ENCODE measurements at places on chromosomes 12 and 14.

GRCh38 chr14:58665773-58666500, 28.2 kb downstream of the DACT1 start:
- no peak for DNase-seq

GRCh38 chr12:57630891-57631433, 2.0 kb downstream of the B4GALNT1 start:
- no peak for DNase-seq

GRCh38 chr12:28563936-28564335, 373.7 kb downstream of the CCDC91 start:
- DNase-seq = no peak

GRCh38 chr12:102702447-102703114, 214.5 kb downstream of the PAH start:
- no peak for DNase-seq

DNA sequence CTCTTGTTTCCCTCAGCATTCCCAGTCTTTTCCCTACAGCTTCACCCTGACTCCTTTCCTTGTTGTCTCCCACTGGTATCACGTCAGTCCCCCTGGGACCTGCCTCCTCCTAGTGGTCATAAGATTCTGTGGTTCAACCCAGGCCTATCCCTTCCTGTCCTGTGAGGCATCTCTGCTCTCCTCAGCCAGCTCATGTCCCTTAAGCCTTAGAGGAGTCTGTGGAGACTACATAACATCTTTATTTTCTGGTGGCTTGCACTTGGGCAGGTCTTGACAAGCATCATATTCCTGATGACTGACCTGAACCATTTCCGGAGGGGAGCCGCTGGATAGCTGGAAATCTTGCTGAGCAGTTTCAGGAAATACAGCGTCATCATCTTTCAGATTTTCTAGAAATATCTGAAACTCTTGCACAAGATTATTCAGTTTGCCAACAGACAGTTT, 688 bp downstream of the C12orf71 start:
- no peak for DNase-seq

- no peak for DNase-seq
These were observed 44.3 kb upstream of the BDKRB2 start for GRCh38 chr14:96160076-96160912.

GRCh38 chr12:6363330-6364043, 11.9 kb downstream of the SCNN1A start:
- no peak for DNase-seq

DNA sequence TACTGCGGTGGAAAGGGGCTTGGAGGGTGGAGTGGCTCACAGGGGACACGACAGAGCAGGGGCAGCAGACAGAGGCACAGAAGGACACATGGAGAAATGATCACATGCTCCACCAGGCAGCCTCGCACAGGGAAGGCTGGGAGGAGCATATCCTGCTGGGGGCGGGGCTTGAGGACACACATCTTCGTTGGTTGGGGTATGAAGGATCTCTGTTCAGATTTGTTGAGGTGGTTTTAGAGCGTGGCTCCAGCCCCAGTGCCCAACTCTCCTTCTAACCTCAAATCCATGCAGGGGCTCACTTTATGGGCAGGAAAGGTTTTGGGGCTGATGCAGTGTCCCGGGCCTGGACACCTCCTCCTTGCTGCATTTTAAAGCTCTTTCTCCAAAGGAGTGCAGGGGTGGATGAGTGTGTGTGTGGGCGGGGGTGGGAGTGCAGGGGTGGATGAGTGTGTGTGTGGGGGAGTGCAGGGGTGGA, 733 bp upstream of the P3H3 start:
- peak; percentile 89 for DNase-seq

GRCh38 chr12:13799574-13799973, 181.8 kb downstream of the GRIN2B start:
- DNase-seq = no peak

GRCh38 chr12:51281202-51281924, 11.1 kb upstream of the SMAGP start:
- DNase-seq = no peak

GRCh38 chr12:21913823-21914222, 27.4 kb downstream of the ABCC9 start:
- DNase-seq = no peak

- DNase-seq = no peak
These were observed 75.5 kb downstream of the AVPR1A start for GRCh38 chr12:63075376-63076060.

DNA sequence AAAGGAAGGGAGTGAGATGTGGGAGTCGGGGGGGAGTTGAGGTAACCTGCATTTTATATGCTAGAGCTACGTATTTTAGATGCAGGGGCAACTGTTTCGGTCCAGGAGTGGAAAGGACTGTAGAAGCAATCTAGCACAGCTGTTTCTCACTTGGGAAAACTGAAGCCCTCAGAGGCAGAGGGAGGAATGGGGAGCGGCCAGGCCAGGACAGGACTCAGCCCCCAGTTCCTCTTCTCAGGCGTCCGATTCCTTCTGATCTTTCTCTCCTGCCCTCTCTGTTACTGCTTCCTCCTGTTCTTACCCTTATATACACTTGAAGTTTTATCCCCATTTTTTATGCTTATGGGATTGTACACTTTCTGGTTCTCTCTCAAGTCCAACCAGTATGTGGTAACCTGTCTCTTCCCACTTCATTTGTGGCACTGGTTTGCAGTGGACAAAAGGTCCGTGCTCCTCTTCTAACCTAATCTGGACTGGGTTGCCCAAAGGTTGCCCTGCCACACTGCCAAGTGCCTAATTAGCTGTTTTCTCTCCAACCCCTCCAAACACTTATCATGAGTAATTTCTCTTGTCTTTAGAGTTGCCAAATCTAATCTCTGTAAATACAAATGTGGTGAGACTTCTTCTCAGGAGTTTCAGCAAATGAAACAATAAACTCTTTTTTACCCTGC, 16.2 kb downstream of the LPCAT3 start:
- DNase-seq = no peak

DNA sequence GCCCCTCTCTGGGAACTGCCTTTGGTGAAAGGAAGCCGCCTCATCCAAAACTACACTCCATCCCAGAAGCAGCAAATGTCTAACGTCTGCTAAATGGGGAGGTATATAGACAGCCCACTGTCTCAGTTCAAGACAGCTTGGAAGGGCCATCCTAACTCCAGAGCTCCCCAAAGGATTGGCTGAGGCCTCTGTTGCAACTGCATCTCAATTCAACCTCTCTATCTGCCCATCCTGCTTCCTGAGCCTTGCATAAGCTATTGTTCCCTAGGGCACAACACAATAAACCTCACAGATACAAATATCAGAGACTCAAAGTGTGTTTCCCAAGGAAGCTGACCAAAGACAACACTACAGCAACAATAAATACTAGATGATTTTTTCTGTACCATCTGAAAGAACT, 495.2 kb upstream of the SOX5 start:
- DNase-seq = no peak

GRCh38 chr14:86852530-86852929, 1140.5 kb downstream of the GALC start:
- DNase-seq = no peak

DNA sequence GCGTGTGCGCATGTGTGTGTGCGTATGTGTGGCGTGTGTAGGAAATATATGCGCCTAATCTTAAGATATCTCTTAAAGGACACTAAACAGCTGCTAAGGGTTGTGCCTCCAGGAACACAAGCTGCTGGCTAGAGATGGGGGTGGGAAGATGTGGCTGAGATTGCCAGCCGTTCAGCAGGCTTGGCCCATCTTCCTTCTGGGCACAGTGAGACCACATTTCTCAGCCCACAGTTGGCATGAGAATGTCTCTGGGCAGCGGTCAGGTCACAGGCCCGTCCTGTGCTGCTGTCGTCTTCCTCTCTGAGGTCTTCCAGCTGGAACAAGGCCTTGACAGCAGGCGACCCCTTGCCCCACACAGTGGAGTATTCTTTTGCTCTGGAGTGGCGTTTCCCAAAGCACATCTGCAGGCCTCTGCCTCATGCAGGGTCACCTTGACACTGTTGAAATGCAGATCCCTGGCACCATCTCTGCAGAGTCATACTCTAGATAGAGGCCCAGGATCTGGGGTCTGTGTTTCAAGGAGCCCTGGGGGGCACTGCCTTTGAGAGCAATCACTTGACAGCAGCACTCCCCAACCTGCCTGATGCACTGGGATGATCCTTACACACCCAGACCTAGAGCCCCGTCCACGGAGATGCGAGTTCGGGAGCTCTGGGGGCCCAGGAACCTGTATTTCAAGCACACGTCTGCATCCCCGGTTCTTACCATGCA, 335.5 kb upstream of the SFSWAP start:
- DNase-seq = no peak

DNA sequence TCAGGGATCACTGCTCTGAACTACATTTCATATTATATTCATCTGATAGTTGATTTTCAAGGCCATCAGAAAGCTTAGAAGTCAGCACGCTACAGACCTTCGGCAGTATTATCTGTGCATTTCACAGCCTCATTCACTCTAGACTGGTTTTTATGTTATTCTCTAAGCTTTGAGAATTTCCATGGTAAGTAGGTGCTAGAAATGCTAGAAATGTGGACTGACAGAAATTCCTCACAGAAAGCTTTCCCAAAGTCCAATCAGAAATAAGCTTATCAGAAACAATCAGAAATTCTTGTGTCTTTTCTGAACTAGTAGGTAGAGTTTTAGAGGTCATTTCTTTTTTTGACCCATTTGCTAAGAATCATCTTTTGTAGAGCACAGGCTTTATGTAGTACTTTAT, 176.6 kb downstream of the TMTC3 start:
- no peak for DNase-seq

- no peak for DNase-seq
These were observed 96.5 kb downstream of the UNC79 start for GRCh38 chr14:93527203-93527607.

DNA sequence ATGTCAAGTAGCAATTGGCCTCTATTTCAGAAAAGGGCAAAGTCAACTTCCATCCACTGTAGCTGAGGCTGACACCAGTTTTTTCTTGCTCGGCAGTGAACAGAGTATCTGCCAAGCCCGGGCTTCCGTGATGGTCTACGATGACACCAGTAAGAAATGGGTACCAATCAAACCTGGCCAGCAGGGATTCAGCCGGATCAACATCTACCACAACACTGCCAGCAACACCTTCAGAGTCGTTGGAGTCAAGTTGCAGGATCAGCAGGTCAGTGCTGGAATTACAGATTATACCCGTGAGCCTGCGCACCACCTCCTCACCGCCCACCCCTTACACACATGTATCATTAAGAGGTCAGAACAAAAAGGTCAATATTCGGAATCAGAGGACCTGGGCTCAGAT, 19.4 kb downstream of the EVL start:
- no peak for DNase-seq

- no peak for DNase-seq
These were observed 23.9 kb upstream of the TEX22 start for GRCh38 chr14:105374389-105374788.

DNA sequence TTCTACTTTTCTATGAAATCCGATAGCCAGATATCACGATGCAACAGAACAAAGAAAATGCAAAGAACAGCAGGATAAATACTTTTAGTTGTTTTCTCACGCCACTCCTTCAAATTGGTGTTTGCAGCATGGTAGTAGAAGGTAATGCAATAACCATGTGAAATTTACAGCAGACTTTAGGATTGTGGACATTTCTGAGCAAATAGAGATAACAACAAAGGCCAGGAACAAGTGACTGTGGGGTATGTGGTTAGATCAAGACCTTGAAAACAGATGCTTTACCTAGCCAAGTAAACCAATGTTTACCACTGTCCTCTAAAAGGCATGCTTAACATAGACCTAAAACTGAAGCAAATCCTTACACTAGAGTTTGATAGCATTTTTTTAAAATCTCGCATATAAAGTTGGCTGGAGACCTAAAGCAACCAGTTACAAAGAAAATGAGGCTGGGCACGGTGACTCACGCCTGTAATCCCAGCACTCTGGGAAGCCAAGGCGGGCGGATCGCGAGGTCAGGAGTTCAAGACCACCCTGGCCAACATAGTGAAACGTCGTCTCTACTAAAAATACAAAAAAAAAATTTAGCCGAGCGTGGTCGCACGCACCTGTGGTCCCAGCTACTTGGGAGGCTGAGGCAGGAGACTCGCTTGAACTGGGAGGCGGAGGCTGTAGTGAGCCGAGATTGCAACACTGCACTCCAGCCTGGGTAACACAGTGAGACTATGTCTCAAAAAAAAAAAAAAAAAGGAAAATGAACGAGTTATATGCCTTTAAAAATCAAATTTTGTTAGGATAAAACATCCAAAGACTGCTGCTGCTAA, 123.2 kb upstream of the FOXN3 start:
- DNase-seq = no peak

DNA sequence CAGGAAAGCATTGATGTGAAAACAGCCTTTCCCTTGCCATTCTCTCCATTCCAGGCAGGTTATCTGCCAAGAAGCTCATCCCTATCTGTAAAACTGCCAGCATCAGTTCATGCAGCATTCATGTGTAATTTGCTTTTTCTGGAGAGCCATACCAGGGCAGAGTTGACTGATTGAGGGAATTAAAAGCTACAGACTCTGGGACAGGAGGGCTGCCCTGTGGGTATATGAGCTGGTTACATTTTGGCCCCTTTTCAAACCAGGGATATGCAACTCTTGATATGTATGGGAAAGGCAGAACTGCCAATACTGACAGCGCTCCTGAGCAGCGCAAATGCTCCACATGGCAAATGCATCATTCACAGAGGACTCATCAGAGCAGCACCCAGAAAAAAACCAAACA, 53.7 kb downstream of the SYT1 start:
- DNase-seq = no peak

- DNase-seq = no peak
These were observed 13.1 kb downstream of the ARMH4 start for GRCh38 chr14:58138714-58139482.

DNA sequence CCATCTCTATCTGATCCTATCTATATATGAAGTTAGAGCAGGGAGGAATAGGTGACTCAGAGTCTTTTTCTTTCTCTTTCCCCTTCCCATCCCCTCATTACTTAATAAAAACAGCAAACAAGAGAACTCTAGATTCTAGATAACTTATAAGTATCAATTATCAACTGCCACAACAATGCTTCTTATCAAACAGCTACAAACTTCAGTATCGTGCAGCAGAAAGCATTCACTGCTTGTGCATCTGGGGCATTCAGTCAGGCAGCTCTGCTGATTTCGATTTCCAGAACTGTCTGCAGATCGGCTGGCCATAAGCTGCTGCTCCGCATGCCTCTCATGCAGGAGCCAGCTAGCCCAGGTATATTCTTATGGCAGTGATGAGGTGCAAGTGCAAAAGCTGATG, 19.4 kb downstream of the A2ML1 start:
- DNase-seq = no peak

DNA sequence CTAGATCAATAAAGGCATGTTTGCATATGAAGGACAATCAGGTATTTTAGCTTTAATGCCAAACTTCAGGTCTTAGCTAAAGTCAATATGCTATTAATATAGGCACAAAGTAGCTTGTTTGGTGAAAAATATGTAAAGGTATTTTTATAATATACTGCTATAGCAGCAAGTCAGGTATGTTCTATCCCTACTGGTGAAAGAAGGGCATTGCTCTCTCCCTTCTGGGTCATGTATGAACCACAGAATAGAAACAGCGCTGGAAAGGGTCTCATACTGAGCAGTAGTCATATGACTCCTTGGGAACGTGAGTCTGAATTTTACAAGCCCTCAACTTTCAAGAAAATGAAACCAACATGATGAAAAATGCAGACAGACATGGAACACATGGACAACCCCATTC, 314.6 kb downstream of the GRIN2B start:
- DNase-seq = no peak

All from NCI-H1105 (cell line).